ENCODE measurements at places on chromosomes 4 and X.

DNA sequence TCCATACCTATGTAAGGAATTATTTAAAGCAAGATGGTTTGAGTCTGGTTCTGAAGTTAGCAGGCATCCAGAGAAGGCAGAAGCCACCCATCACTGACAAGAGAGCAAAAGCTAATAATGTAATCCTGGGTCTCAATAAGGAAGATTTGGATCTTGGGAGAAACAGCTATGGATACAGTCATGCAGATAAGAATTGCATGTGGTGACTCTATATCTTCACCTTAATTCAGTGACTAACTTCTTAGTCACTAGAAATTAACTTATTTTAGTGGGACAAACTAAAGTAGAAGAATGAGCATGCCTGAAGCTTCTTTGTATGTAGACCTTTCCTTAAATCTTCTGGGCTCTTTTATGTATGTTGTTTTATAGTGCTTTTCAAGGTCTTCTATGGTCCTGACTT lies 66.6 kb downstream of the ATP10D start:
- no peak for DNase-seq

DNA sequence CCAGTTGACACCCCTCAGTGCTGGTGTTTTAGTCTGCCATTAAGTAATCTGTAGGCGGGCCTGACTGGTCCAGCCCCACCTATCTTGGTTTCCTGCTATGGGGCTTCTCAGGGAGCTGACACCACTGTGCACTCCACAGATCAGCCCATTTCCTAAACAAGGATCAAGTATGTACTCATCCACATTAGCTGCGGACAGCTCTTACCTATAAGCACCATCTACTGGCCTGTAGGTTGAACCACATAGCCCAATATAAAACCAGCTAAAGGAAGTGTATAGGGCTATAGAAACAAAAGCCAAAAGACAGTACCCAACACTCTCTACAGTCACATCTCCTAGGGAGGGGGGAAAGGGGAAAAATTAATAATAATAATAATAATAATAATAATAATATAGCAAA lies 353.5 kb upstream of the CXorf51B start:
- DNase-seq = no peak

DNA sequence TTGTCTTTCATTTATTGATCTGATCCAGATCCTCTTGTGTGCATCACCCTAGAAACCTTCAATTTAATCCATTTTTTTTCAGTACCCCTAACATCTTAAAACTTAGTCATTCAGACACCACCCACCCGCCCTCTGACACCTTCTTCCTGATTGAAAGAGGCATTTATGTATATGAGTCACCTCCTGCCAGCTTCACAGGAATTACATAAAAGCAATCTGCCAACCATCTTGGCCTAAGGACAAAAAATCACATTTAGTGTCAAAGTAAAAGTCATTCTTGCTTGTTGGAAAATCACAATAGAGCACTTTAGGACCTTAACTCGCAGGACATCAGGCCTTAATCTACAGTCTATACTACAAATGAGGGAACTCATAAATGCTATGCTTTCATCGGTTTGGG lies 52.1 kb downstream of the NDST3 start:
- no peak for DNase-seq

- no peak for DNase-seq
Observed at GRCh38 chr4:110668463-110669235, 45.8 kb upstream of the PITX2 start.

DNA sequence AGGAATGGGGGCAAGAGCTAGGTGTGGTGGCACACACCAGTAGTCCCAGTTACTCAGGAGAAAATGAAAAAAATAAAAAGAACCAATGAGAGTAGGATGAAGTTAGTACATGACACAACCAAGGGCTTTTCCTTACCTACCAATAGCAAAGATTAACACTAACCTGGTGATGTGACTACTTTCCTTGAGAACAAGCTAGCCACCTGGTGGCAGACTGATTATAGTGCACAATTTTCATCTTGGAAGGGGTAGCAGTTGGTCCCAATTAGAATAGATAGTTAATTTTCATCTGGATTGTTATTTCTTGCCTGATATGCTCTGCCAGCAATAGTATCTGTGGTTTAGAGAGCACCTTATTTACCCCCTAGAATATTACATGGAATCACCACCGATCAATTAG lies 1216.8 kb upstream of the PABPC4L start:
- no peak for DNase-seq

- no peak for DNase-seq
Observed at GRCh38 chrX:115696939-115697338, 136.0 kb downstream of the PLS3 start.

DNA sequence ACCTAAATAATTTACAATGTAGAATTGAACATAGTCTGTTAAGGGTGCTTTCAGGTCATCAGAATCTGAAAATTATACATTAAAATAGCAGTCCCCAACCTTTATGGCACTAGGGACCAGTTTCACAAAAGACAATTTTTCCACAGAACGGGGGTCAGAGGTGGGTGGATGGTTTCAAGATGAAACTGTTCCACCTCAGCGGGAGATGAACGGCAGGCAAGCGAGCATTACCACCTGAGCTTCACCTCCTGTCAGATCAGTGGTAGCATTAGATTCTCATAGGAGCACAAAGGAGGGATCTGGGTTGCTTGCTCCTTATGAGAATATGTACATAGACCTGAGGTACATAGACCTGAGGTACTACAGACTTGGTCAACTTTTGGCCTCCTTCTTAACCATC lies 29.0 kb downstream of the LRBA start:
- DNase-seq = no peak

DNA sequence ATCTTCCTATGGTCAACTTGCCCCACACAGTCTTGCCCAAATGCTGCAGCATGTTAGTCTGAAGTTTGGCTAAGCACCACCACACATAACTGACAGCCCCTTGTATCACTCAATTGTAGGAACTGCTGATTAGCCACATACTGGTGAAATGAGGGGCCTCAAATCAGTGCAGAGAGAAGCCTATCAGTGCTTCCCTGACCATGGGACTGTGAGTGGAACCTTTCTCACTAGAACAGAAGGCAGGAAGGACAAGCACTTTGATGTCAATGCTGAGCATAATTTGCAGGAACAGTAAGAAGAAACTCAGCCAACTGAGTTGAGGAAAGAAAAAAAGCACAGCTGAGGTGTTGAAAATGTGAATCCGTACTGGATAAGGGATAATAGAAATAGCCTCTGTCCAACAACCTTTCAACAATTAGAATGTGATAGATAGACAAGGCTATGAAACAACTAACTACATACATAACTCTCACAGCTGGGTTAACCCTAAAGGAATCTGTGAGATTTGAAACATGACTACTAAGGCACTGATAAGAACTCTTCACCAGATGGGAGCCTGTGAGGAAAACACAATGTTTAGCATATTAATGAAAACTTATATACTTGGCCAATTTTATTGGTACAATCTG lies 136.6 kb upstream of the SH3RF1 start:
- DNase-seq = no peak

- DNase-seq = no peak
Observed at GRCh38 chrX:151830911-151831310, 81.8 kb upstream of the MAGEA4 start.

- no peak for DNase-seq
Observed at GRCh38 chr4:41957634-41958033, 22.4 kb downstream of the TMEM33 start.

- DNase-seq = no peak
Observed at GRCh38 chrX:32269866-32270265, 941.5 kb downstream of the DMD start.

DNA sequence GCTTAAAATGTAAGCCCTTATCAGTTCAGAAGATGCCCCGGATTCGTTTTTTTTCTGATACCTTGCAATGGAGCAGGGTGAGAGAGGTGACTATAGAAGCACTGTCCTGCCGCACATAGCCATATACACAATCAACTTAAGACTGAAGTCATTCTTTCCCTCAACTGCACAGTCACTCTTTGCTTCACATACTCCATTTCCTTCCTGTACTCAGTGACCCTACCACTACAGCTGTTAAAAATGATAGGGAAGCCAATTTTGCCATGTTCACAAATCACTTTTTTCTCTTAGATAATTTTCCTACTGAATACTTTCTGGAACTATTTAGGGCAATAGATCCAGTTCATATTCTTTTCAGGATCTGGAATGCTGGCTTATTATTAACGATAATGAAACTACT lies 300.0 kb downstream of the ANK2 start:
- no peak for DNase-seq

DNA sequence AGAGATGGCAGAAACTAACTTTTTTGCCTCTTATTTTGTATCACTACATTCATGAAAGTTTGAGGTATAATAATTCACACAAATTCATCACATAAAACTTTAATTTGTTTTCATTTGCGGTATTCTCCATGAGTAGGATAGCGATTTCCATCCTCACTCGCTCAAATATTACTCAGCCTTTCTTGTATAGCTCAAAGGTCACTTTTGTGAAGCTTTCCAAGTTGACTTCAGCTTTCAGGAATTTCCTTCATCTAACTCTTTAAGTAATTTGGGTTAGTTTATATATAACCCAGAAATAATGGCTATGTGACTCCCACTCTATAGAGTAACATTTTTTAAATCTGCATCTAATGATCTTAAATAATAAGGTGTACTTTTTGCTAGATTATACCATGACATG lies 314.4 kb downstream of the IL1RAPL1 start:
- DNase-seq = no peak

DNA sequence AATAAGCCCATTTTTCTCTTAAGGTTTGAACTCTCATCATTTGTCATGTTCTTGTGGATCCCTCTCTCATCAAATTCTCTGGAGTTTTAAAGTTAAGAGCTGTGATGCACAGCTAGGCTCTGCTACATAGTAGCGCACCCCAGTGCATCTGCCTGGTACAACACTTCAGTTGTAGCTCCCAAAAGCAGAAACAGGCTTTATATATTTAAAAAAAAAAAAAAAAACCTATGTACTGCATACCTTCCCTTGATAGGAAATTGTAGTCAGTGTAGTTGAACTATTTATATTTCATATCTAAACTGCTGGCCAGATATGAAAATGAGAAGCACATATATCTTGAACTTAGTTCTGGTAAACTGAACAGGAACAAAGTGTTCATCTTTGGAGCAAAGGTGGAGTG lies 131.4 kb downstream of the KLHL13 start:
- DNase-seq = no peak

GRCh38 chr4:104592183-104592582 lies 97.5 kb upstream of the CXXC4 start:
- DNase-seq = no peak

DNA sequence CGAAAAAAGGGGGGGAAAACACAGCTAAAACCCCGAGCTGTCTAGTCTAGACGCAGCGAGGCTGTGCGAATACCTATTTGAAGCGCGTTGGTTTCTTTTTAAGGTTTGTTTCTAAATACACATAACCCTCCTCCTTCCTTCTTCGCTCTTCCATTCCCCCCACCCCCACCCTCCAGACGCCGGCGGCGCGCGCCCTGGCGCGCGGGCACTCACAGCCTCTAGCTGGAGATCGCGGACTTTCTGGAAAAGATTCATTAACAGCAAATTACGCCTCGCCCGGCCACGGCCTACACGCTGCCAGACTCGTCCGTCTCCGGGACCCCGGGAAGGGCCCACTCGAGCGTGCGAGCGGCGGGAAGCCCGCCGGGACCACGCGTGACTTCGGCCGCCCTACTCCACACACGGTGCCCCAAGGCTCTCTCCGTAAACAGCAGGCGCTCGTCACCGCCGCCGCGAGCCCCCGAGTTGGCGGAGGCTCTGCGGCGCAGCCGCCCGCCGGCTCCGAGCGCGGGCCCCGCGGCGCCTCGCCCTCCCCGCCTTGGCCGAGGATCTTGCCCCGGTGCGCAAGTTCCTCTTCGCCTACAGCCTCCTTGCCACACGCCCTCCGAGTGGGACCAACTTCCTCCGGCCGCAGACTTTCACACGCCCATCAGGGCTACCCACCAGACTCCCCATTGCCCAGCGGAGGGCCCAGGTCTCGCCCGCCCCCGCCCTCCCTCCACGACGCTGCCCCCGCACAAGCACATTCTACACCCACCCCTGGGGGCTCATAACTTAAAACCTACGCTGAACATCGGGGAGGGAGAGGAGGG lies 2.0 kb downstream of the BCOR start:
- no peak for DNase-seq

GRCh38 chrX:108584617-108585211 lies 145.1 kb downstream of the COL4A5 start:
- DNase-seq = no peak

All from ovary (tissue), 10 donors.